Right atrium auricular region (tissue), 2 donors: ENCODE measurements at places on chromosomes 4 and X. TPM values are rescaled to one million over a fixed set of nuclear protein-coding genes. Genes with fewer than 3 reads are reported as not detected.

DNA sequence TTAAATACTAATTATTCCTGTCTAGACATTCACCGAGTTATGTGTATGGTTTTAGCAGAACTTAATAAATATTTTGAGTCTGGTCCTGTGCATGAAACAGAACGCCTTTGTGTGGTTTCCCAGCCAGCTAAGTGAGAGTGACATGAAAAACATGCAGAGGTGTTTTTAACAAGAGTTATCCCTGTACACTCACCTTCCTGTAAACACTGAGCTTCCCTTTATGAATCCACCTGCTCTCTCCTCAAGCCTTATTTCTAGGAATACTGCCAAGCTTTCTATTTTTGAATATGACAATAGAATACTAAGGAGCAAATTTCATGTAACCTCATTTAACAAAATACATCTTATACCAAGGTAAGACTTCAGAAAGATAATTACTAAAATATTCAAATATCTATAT lies 270.3 kb upstream of the CTSO start:
- no peaks in the 10 kb centered on the region for H3K4me1 ChIP-seq
- DNase-seq: no peak
- H3K4me3 ChIP-seq: no peak overlapping the region
- H3K27me3 ChIP-seq: no peaks in the 10 kb centered on the region

GRCh38 chrX:140467211-140467610 lies 37.7 kb downstream of the SOX3 start:
- no peaks in the 10 kb centered on the region for H3K4me1 ChIP-seq
- no peak for DNase-seq
- no peak overlapping the region for H3K27ac ChIP-seq
- H3K27me3 ChIP-seq: no peaks in the 10 kb centered on the region
- H3K36me3 ChIP-seq: no peaks in the 10 kb centered on the region

DNA sequence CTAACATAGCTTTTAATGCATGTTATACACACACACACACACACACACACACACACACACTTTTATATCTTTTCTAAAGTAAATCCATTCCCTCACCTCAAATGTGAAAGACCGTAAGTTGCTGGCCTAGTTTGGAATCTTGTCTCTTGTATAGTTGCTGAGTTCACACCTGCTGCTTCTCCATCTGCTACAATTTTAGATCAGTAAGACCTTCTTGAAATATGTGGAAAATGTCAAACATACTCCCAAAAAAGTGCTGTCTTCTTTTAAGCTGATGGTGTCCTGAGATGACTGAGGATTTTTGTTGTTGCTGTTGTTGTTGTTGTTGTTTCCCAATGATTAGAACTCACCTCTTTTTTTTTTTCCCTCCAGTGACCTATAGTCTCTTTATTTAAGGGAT lies 121.3 kb downstream of the SNCA start:
- no peaks in the 10 kb centered on the region for H3K36me3 ChIP-seq
- H3K4me3 ChIP-seq: no peak overlapping the region
- no peaks in the 10 kb centered on the region for H3K4me1 ChIP-seq
- no peaks in the 10 kb centered on the region for H3K27me3 ChIP-seq
- DNase-seq: no peak

DNA sequence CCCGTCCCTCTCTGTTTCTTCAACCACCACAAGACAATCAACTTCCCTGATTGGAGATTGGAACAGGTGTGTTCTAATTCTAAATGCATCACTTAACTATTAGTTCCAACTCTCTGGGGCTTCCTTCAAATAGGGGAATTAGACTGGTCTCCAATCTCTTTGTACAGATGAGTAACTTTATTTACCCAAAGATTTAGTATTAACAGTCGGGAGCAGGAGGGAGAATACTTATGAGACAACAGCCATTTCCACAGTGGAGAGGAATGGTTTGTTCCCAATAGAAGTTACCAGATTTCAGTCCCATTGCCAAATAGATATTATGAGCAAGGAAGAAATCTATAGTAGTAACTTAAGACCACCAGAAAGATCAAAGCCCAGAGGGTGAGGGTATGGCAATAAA lies 46.2 kb downstream of the CASK start:
- no peak overlapping the region for H3K27ac ChIP-seq
- no peak overlapping the region for H3K4me3 ChIP-seq
- H3K4me1 ChIP-seq: no peaks in the 10 kb centered on the region
- H3K27me3 ChIP-seq: no peaks in the 10 kb centered on the region
- DNase-seq: no peak

DNA sequence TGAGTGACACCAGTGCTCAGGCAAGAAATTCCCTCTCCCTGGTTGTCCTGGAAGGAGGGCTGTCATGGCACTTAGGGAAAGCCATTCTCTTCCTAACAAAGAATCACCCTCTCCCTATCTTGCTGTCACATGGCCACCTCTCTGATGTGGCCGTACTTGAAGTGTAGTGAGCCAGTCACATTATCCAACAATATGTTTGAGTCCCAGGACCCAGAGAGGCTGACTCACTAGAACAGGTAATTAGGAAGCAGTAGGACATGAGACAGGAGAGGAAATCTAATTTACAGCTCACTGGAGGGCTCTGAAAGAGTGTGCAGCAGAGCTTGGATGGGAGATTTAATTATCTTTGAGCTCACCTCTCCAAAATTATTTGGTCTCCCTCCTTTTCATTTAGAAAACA lies 299.1 kb downstream of the ARHGAP24 start:
- no peak for DNase-seq
- H3K27me3 ChIP-seq: no peaks in the 10 kb centered on the region
- H3K27ac ChIP-seq: no peak overlapping the region
- no peaks in the 10 kb centered on the region for H3K36me3 ChIP-seq
- H3K4me1 ChIP-seq: no peaks in the 10 kb centered on the region

DNA sequence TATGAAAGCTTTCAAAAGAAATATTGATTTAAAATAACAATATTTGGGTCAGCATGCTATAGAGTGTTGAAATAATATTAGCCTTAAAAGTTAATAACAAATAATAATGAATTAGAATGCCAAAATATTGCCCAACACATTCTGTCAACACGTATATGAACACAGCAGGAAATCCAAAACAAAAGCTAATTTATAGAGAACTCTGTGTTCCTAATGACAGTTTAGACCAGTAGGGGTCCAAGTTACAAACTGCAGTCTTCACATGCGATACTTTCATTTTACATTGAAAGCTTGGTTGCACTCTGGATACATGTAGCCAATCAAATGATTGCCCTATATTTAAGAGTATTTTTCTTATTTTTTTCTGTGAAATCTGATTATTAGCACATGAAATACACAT lies 274.4 kb downstream of the DCTD start:
- no peaks in the 10 kb centered on the region for H3K36me3 ChIP-seq
- H3K4me1 ChIP-seq: peaks cover 17% of the 10 kb centered on the region
- H3K4me3 ChIP-seq: no peak overlapping the region

MAGEA11 gene
- total RNA-seq: not detected

DNA sequence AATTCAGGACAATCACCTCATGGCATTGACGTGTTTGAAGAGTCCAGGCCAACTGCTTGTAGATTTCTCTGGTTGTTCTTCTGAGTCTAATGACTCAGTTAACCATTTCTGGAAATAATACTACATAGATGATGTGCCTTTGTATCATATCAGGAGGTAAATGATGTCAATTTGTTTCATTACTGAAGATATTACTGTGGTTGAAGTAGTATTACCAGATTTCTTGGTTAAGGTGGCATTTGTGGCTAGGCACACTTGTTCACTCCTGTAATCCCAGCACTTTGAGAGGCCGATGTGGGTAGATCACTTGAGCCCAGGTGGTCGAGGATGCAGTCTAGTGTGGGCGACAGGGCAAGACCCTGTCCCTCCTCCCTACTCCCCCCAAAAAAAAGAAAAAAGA lies 15.7 kb downstream of the RPL9 start:
- H3K4me1 ChIP-seq: peaks cover 13% of the 10 kb centered on the region
- H3K36me3 ChIP-seq: no peaks in the 10 kb centered on the region
- H3K27me3 ChIP-seq: no peaks in the 10 kb centered on the region
- DNase-seq: no peak

DCLK2 gene
- 10.1 TPM for total RNA-seq

GATA1 gene
- 0.20 TPM for total RNA-seq

DNA sequence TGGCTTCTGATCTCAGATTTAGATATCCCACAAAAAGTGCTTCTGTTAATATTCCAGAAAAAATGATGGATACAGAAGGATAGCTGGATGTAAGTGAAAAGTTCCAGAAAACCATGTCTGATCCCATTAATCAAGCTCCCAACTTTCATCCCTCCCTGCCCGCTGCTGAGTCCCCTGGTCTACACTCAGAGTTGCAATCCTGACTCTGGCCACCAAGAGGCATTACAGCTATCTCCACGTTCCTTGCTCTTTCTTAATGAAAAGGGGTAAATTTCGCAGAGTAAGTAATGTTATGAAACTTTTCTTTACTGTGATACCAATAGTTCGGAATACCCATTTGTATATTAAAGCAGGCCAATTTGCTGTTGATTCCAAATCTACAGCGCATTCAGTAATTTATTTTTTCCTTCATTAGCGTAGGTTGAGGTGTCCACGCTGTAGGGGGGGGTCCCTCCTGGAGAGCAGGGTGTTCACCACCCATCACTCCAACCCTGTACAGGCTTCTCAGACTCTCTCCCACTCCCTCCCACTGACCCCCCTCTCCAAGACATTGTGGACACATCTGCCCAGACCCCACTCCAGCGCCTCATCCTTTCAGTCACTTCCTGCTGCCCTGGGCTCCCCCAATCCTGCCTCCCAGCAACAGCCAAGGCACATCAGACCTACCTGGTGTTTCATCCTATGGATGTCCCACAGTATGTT lies 55.1 kb downstream of the RAB40A start:
- no peaks in the 10 kb centered on the region for H3K27me3 ChIP-seq
- no peaks in the 10 kb centered on the region for H3K4me1 ChIP-seq
- peak overlapping the region; percentile 1 for H3K4me3 ChIP-seq
- H3K36me3 ChIP-seq: no peaks in the 10 kb centered on the region
- H3K27ac ChIP-seq: no peak overlapping the region

PCYT1B gene
- total RNA-seq: 2.4 TPM

FAM9C gene
- not detected for total RNA-seq

DNA sequence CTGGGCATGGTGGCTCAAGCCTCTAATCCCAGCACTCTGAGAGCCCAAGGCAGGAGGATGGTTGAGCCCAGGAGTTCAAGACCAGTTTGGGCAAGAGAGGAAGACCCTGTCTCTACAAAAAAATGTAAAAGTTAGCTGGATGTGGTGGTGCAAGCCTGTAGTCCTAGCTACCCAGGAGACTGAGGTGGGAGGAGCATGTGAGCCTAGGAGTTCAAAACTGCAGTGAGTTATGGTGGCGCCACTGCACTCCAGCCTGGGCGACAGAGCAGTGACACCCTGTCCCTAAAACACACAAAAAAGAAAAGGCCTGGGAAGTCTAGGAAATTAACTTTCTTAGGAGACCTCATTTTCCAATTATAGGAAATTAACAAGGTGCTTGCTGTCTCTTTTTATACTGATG lies 76.8 kb downstream of the JAKMIP1 start:
- H3K27me3 ChIP-seq: no peaks in the 10 kb centered on the region
- DNase-seq: no peak
- no peaks in the 10 kb centered on the region for H3K4me1 ChIP-seq
- no peak overlapping the region for H3K4me3 ChIP-seq
- H3K36me3 ChIP-seq: no peaks in the 10 kb centered on the region

- H3K4me3 ChIP-seq: no peak overlapping the region
- H3K27ac ChIP-seq: no peak overlapping the region
- no peaks in the 10 kb centered on the region for H3K27me3 ChIP-seq
- no peak for DNase-seq
Measured at GRCh38 chr4:105858466-105859040, 36.7 kb upstream of the NPNT start.

GRCh38 chr4:35147761-35148160 lies 1096.6 kb downstream of the ARAP2 start:
- H3K27ac ChIP-seq: no peak overlapping the region
- H3K4me1 ChIP-seq: no peaks in the 10 kb centered on the region
- no peak overlapping the region for H3K4me3 ChIP-seq
- H3K36me3 ChIP-seq: no peaks in the 10 kb centered on the region

BEX5 gene
- total RNA-seq: 4.7 TPM

XAGE1A gene
- not detected for total RNA-seq

DNA sequence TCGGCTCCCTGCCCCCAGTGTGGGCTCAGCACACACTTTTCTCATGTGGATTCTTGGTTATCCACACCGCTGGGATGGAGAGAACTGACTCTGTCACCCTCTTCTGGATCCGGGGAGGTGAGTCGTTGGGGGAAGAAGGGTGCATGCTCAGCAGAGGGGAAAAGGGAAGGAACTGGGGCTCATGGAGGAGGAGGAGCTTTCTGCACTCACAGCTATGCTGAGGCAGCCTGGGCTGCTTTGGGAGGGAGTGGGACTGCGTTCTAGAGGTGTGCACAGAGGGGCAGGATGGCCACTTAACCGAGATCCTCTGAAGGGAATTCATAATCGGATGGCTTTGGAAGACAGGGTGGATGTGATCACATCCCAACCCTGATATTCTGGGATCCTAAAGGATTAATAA lies 51.6 kb downstream of the RTL5 start:
- H3K4me1 ChIP-seq: no peaks in the 10 kb centered on the region
- H3K27ac ChIP-seq: no peak overlapping the region
- H3K4me3 ChIP-seq: peak overlapping the region; percentile 23
- H3K27me3 ChIP-seq: no peaks in the 10 kb centered on the region
- DNase-seq: no peak
- H3K36me3 ChIP-seq: no peaks in the 10 kb centered on the region

GRCh38 chr4:61086357-61086756 lies 113.8 kb upstream of the ADGRL3 start:
- no peaks in the 10 kb centered on the region for H3K27me3 ChIP-seq
- no peaks in the 10 kb centered on the region for H3K36me3 ChIP-seq
- no peak overlapping the region for H3K27ac ChIP-seq
- no peaks in the 10 kb centered on the region for H3K4me1 ChIP-seq
- DNase-seq: no peak

LIAS gene
- total RNA-seq: 6.9 TPM

- H3K27ac ChIP-seq: no peak overlapping the region
- no peaks in the 10 kb centered on the region for H3K4me1 ChIP-seq
- H3K36me3 ChIP-seq: no peaks in the 10 kb centered on the region
- H3K4me3 ChIP-seq: no peak overlapping the region
Measured at GRCh38 chr4:41041551-41041950, 172.8 kb downstream of the APBB2 start.

RRH gene
- total RNA-seq: not detected

- no peaks in the 10 kb centered on the region for H3K27me3 ChIP-seq
- H3K36me3 ChIP-seq: no peaks in the 10 kb centered on the region
- DNase-seq: no peak
- H3K4me1 ChIP-seq: no peaks in the 10 kb centered on the region
- H3K27ac ChIP-seq: no peak overlapping the region
Measured at GRCh38 chr4:139457318-139457717, 3.4 kb downstream of the RAB33B start.

- no peak for DNase-seq
- no peaks in the 10 kb centered on the region for H3K27me3 ChIP-seq
- H3K36me3 ChIP-seq: no peaks in the 10 kb centered on the region
- no peak overlapping the region for H3K4me3 ChIP-seq
- no peaks in the 10 kb centered on the region for H3K4me1 ChIP-seq
- H3K27ac ChIP-seq: no peak overlapping the region
Measured at GRCh38 chrX:24601858-24602257, 45.3 kb downstream of the PCYT1B start.

GRCh38 chrX:68920561-68920960 lies 91.7 kb downstream of the EFNB1 start:
- H3K4me3 ChIP-seq: no peak overlapping the region
- H3K4me1 ChIP-seq: peaks cover 5% of the 10 kb centered on the region
- H3K27ac ChIP-seq: no peak overlapping the region
- no peak for DNase-seq
